K562 (cell line): ENCODE measurements at places on chromosomes 12 and 14. TPM values are rescaled to one million over a fixed set of nuclear protein-coding genes. Genes with fewer than 3 reads are reported as not detected.

KLRC4 gene
- total RNA-seq: not detected in 2 replicates

TMEM233 gene
- total RNA-seq: 0.04 TPM in 1 of 2 replicates, not detected in the other

CNOT2 gene
- total RNA-seq: 52.0 and 54.0 TPM in 2 replicates

GPD1 gene
- 0.55 and 0.67 TPM in 2 replicates for total RNA-seq

OVCH1 gene
- not detected in 2 replicates for total RNA-seq

KLRC2 gene
- not detected in 2 replicates for total RNA-seq

ESR2 gene
- 3.0 and 3.6 TPM in 2 replicates for total RNA-seq

ANO4 gene
- not detected in 2 replicates for total RNA-seq

ENDOU gene
- total RNA-seq: not detected in 2 replicates
